ENCODE measurements at places on chromosomes 12 and 14.
A peak's percentile ranks its signal among the peaks of the same experiment; 100 is the strongest.

DNA sequence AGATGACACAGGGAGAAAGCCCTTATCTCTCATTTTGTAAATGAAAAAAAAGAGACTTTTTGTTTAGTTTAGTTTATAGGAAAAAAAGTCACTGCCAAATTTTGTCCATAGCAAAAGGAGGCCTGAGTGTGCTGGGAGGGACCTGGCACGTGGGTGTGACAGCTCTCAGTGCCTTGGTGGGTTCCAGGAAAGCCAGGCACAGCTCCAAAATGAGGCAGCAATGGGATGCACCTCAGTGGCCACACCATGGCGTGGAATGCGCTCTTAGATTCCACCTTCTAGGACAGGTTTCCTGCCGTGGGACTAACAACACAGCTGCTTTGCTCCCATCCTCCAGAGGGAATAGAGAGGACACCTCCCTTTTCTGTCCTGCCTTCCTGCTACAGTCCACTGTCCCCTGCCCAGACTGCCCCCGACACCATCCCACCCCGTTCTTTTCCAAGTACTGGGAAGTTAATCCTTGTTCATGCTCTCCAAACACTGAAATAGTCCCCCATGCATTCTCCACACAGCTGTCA is 207.6 kb downstream of the EMP1 start:
- no peak for DNase-seq

- no peak for DNase-seq
These were observed 17.4 kb downstream of the PPP1CC start for GRCh38 chr12:110725267-110725666.

GRCh38 chr12:132067182-132067581 is 76.9 kb downstream of the DDX51 start:
- DNase-seq = no peak

- DNase-seq = no peak
These were observed 51.4 kb upstream of the OR9K2 start for GRCh38 chr12:55074806-55075205.

DNA sequence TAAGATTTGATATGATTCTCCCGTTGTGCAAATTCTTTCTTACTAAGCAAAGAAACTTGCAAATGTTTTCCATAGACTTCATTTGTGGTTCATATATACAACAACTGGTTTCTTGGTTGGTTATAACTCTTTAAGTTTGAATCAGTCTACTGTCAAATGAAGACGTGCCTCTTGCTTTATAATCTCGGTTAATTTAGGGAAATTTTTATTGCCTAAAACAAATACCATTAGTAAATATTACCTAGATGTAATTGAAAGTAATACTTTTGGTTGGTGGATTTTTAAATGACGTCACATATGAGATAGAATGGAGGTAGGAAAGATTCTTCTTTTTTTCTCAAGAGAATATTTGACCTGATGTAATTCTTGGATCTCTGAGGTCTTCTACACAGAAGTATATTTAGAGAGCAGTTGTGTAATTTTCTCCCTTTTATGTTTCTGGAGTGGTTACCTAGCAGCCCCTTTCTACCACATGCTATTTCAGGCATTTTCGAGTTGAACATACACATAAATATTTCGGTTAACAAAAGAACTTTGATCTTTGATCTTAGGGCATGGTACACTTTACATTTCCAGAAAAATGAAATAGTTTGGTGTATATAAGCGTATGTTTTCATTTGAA is 1.7 kb downstream of the ATF7IP start:
- DNase-seq = no peak

- peak; percentile 36 for DNase-seq
These were observed 75.3 kb upstream of the OR4E1 start for GRCh38 chr14:21748869-21749303.

GRCh38 chr14:58027904-58028303 is 124.1 kb downstream of the ARMH4 start:
- no peak for DNase-seq

GRCh38 chr14:42854061-42854460 is 1247.4 kb downstream of the LRFN5 start:
- no peak for DNase-seq

DNA sequence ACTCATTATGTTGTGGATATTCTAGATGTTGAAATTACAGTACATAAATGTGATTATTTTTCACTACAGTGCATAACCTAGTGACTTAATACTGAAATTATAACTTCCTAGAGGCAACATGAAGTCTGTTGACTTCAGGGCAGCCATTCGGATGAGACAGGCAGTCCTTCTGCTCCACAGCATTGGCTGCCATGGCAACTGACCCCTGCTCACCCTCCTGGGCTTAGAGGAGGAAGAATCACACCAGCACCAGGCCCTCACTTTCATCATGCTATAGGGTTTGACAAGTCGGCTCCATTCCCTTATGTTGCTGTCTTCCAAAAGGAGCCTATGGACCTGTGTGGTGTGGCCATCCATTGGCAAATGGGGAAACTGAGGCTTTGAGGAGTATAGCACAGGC is 233.5 kb upstream of the TMEM132C start:
- DNase-seq = no peak

DNA sequence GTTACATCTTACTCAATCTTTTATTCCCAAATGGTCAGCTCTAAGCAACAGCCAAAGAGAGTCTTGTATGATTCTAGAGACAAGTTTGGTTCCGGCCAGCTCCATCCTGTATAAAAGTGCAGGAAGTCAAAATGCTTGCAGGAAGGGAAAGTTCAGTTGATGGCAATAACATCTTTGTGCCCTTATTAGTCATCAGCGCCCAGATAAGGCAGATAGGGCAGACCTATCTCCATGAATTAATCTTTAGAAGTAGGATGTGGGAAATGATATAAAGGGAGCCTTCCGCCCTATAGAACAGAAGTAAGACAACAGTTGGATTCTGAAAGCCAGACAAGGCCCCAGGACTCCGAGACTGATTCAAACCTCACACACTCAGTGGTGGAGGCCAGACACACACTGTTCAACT is 6.4 kb downstream of the GNS start:
- DNase-seq = no peak

- peak; percentile 48 for DNase-seq
These were observed 576 bp downstream of the ERP29 start for GRCh38 chr12:112013601-112014402.

DNA sequence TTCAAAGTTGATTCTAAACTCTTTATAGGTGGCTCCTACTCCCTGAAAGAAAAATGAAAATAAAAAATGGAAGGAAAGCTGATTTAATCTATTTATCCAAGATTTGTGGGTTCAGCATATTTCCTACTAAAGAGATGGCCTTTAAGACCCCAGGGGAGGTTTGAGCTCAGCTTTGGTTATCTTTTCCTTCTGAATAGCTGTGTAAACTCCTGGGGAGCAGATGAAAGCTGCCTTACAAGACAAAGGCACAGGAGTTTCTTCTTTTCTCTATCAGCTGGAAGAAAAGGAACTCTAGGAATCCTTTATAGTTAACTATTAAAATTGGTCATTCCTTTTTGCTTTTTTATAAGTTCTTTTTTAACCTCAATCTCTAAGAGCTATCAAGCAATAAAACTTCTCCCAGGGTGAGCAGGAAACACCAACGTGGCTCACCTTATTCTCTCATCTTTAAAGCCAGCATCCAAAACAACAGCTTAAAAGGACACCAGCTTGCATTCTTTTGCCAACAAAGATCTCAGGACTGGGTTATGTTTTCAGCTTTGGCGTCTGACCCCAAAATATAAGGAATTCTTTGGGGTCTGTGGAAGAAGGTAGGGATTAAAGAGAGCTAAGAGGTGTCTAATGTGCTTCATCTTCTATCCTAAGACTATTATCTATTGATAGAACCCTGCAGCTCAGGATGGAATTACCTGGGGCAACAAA is 371.7 kb upstream of the KITLG start:
- DNase-seq = no peak

- no peak for DNase-seq
These were observed 63.5 kb downstream of the ELK3 start for GRCh38 chr12:96257550-96258103.

DNA sequence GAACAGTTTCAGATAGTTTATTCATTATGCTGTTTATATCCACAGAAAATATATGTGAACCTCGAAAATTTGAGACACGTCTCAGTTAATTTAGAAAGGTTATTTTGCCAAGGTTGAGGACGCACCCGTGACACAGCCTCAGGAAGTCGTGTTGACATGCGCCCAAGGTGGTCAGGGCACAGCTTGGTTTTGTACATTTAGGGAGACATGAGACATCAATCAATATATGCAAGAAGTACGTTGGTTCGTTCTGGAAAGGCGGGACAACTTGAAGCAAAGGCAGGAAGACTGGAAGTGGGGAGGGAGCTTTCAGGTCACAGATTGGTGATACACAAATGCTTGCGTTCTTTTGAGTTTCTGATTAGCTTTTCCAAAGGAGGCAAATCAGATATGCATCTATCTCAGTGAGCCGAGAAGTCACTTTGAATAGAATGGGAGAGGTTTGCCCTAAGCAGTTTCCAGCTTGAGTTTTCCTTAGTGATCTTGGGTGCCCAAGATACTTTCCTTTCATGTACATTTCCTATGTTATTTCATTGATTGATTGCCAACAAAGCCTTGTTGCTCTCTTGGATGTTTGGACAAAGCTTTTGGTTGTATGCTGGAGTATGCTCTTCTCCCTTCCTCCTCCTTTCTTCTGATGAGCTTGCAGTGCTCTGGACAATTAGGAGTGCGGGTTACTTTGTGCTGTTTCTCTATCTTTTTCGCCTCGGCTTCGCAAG is 3.2 kb downstream of the SNAPC1 start:
- no peak for DNase-seq

GRCh38 chr12:68529466-68529865 is 81.2 kb upstream of the RAP1B start:
- no peak for DNase-seq

DNA sequence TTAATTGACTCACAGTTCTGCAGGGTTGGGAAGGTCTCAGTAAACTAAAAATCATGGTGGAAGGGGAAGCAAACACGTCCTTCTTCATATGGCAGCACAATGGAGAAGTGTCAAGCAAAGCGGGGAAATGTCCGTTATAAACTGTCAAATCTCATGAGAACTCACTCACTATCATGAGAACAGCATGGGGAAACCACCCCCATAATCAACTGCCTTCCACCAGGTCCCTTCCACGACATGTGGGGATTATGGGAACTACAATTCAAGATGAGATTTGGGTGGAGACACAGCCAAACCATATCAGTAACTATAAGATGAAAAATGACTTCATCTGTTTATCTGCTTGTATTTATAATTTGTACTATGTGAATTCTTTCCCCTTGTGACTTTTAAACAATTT is 577.6 kb upstream of the MDGA2 start:
- no peak for DNase-seq

GRCh38 chr12:97940629-97941028 is 478.0 kb downstream of the RMST start:
- no peak for DNase-seq

DNA sequence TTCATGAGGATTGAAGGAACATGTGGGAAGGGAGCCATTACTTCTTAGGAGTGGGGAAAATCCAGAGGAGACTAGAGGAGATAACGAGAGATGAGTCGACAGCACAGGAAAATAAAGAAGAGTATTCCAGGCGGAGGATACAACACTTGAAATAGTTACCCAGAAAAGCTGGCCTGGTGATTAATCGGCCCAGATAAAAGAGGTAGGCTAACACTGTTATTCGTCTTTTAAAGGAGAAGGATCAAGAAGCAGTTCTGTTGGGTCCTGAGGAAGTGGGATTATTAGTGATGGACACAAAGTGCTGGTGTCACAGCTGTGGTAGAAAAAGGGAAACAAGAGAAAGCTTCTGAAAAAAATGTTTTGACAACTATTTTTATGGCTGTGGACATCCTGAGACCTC is 425.3 kb downstream of the ZFP36L1 start:
- DNase-seq = no peak

DNA sequence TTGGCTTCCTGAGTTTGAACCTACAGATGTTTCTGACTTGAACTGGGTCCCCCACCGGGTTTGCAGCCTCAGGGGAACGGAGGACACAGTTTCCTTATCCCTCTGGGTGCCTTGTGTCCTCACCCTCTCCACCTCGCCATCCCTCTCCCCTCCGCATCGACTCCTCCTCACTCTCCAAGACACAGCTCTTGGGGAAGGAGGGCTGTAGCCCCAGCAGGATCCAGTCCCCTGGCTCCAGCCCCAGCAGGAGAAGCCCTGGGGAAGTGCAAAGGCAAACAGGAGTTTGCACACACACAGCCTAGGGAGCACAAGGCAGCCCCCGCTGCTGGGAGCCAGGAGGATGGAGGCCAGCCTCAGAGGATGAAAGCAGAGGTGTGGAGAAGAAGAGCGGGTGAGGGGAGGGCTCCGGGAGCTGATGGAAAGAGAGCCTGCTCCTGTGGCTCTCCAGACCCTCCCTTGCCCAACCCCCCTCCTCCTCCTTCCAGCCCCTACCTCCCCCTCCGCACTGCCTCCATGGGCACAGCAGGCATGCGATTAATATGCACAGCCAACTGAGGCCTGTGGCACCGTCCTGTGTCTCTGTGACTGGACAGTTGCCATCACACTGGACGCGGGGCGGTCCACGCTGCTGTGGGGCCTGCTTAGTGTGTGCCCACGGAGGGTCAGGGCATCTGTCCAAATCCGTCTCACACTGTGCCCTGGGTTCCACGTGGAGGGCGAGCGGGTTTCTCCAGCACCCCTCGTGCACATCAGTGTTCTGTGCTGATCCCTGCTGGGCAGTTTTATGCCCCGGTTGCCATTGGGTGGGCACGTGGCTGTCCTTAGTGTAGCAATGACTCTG is 193.7 kb upstream of the DIO3 start:
- DNase-seq = no peak

- DNase-seq = no peak
These were observed 362.2 kb upstream of the SFSWAP start for GRCh38 chr12:131348646-131349045.

DNA sequence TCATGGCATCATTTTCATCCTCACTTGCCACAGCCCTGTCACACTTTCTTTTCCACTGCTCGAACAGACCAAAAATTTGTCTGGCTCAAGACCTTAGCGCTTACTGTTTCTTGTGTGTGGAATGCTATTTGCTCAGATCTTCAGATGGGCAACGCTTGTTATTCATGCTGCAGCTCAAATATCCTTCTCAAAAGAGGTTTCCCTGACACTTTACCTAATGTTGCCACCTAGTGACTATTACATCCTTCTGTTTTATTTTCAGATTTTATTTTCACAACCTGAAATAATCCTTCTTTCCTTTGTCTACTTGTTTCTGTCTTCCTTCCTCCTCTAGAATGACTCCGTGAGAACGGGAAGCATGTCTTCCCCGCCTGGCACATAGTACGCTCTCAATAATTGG is 5.6 kb downstream of the FBXO33 start:
- no peak for DNase-seq

DNA sequence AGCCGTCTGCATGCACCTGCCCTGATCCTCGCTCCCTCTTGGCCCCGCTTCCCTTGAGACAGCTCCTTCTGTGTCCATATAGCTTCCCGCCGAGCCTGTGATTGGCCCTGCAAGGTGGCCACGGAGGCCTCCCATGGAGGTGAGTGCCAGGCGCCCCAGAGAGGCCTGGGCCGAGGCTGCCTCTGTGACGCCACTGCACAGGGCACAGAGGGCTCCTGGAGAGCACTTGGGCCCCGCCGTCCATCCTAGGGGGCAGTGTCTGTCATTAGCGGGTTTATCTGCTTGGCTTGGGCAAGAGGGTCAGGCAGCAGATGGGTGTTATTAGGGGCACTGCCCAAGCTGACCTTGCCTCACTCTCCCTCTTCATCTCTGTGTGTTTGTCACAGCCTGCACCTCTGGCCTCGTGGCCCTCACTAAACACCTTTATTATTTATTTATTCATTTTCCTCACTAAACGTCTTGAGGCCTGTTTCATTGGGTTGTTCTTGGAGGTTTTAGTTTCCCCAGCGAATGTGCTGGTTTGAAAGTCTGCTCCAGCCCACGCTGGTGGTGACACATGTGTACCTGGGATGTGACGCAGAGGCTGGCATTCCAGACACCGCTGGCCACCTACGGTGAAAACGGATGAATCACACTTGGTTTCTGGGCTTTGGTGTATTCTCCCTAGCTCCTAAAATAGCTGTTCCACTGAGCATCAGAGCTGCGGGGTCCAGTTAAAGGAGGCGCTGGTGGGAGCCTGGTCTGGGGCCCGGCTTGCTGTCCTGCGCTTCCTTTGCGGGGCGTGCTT is 5.9 kb downstream of the ZFYVE21 start:
- no peak for DNase-seq

Measured in stimulated activated CD4-positive, alpha-beta T cell treated with anti-CD3 and anti-CD28 coated beads, Interleukin-12 subunit alpha, Interleukin-12 subunit beta, amount 100 ng/mL, for 48 hours (primary cell).